ENCODE measurements at places on chromosomes 3 and 15.

- DNase-seq, result no peak
Observed at GRCh38 chr3:164208821-164209220, 869.5 kb downstream of the SI start.

GRCh38 chr3:151611419-151611818 is 122.3 kb upstream of the AADACL2 start:
- DNase-seq, result no peak

GRCh38 chr3:190883141-190883540 is 20.6 kb upstream of the GMNC start:
- no peak for DNase-seq

DNA sequence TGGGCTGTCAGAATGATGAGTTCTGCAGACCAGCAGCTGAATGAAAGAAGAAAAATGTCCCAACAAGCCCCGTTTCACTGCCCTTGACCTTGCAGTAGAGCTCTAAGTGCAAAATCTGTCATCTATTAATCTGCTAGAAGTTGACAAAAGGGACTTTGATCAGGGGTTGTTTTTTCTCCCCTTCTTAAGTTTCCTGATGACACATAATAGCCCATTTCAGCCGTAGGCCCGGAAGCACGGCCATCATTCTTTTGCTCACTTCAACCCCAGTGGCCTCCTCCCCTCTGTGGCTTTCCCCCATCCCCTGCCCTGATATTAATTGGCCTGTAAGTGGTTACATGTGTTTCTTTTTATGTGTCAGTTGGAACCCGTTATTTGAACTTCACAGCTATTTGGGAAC is 298.9 kb downstream of the RPLP1 start:
- DNase-seq, result no peak

DNA sequence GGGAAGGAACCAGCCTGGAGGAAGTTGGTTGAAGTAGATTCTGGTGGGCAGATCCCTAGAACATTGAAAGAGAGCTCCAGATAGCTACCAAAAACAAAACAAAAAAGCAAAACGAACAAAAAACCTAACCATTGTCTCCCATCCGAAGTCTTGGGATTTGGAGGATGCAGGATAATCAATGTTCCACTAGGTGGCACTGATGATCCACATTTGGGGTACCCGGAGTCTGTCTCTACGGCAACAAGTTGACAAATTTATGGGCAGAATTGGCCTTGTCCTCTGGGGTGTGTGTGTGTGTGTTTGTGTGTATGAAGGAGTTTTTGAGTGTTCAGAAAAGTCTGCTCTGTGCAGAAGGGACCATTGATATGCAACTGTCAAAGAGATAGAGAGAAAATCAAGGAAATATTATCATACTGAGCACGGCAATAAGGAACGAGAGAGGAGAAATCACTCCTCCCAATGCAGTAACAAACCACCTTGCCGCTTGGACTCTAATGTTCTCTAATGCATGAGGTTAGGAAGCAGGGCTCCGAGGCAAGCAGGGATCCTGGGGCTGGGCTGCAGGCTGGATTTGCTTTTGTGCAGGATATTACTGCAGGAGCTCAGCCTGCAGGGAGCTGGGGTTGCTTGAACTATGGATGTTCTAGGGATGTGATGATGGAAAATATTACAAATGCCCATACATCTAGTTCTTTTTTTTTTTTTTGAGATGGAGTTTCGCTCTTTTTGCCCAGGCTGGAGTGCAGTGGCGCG is 59.8 kb upstream of the KLHL25 start:
- DNase-seq, result peak; percentile 16

DNA sequence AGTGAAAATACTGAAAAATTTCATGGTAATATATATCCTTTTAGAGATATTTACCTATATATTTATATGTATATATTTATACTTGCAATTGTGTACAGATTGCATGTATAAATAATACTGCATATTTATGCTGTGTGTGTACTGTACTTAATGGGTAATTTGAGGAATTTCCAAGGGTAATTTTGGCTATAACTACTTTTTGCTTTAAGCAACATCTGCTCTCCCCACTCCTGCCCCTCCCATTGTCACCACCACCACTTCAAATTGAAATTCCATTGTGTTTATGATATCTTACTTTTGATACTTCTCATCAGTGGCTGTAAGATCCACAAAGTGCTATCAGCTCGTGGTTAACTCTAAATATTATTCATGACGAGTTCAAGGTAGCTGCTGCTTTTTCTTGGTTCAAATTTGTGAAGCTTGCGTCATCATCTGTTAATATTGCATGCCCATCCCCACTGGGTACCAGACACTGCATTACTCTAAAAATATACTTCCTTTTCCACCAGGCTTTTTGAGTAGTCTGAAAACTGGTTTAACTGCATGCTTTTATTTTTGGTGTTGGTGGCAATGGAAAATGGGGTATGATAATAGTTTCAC is 91.7 kb upstream of the MITF start:
- no peak for DNase-seq

DNA sequence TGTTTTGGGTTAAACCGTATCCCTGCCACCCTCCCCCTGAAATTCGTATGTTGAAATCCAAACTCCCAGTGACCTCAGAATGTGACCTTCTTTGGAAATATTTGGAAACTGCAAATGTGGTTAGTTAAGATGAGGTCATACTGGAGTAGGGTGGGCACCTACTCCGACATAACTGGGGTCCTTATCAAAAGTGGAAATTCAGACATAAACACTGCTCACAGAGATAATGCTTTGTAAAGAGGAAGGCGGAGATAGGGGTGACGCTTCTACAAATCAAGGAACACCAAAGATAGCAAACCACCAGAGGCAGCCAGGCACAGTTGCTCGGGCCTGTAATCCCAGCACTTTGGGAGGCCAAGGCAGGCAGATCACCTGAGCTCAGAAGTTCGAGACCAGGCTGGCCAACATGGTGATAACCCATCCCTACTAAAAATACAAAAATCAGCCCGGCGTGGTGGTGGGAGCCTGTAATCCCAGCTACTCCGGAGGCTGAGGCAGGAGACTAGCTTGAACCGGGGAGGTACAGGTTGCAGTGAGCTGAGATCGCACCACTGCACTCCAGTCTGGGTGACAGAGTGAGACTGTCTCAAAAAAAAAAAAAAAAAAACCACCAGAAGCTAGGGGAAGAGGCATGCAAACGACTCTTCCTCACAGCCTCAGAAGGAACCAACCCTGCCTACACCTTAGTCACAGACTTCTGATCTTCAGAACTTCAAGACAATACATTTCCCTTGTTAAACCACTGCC is 51.1 kb upstream of the CHD2 start:
- DNase-seq, result no peak
